ENCODE measurements at places on chromosomes 12 and 14. TPM values are rescaled to one million over a fixed set of nuclear protein-coding genes. Genes with fewer than 3 reads are reported as not detected.

Gene BRI3BP
- total RNA-seq = 5.4 TPM

Gene NFATC4
- 30.9 TPM for total RNA-seq

Gene AKAP6
- total RNA-seq = 111 TPM

Gene BEGAIN
- 1.7 TPM for total RNA-seq

Gene CPNE8
- total RNA-seq = 27.6 TPM

DNA sequence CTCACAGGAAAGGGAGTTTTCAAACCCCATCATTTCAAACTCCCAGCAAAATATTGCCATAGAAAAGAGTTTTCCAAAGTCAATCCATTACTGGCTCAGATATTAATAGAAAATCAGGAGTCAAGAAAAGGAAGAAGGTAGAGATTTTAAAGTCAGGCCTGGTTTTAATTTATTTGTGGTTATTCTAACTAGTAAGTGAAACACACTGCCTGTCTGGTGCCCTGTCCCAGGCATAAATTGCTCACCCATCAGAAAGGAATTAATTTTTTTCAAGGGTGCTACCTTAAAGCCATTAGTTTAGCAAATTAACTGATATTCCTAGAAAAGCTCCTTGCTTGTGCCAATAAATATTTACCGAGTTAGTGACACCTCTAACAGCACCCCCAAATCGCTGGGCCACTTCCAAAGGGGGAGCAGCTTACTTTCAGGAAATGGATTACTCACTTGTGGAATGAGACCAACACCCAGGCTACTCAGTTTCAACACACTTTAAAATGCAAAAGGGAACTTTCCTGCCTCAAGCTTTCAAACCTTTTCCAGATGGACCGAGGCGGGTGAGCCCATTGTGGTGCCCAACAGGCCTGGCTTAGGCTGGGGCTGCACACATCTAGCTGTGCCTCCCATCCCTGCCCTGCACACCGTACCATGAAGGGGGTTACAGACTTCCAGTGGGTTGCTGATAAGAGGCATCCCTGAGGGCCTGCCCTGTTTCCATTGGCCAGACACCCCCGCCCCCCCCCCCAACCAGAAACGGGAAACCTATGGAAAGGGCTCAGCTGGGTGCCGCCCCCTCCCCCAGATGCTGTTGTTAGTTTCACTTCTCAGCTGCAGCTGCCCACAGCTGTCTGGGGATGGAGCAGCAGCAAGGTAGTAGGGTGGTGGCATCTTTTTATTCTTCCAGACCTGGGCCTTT lies 117.2 kb downstream of the SAMD4A start:
- DNase-seq = peak; percentile 75

DNA sequence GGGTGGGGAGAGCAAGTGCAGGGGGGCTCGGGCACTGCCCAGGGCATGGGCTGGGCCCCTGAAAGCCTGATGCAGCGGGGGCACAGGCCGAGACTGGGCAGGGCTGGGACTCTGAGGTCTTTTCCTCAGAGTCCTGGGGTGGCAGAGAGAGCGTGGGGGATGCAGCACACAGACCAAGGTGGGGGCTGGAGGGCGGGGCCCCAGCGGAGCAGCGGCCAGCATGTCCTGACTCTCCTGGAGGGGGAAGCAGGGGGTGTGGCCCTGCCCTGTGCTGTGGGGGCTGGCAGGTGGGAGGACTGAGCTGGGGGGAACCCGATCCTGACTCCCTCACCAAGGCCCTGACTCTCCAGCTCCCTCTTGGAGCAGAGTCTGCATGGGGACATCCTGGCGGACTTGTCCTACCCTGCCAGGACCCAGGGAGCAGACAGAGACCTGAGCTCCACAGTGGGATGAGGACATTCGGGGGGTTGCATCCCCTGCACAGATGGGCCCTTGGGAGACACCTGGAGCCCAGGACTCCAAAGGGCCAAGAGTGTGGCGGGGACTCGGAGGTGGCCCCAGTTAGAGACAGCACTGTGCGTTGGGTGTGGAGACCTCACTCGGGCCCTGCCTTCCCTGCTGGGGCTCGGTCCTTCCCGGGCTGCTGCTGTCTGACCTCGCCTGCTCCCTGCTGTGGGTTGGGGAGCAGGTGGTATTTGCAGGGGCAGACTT lies 326.1 kb downstream of the TMEM121 start:
- peak; percentile 11 for DNase-seq

DNA sequence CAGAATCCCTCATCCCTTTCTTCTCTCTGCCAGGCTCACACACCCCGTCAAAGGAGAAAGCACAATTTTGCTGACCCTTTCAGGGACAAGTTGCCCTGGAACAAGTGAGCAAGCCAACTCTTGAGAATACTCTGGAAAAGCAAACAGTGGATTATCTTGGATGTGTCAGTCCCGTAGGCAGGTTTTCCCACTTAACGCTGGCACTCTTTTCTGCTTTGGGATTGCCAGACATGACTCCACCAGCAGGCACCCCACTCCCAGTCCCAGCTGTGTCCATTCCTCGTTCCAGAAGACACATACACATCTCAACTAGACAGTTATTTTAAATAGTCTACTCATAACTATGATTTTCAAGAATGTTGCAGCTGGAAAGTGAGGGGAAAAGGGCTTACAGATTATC lies 145.5 kb upstream of the CDKN3 start:
- no peak for DNase-seq

DNA sequence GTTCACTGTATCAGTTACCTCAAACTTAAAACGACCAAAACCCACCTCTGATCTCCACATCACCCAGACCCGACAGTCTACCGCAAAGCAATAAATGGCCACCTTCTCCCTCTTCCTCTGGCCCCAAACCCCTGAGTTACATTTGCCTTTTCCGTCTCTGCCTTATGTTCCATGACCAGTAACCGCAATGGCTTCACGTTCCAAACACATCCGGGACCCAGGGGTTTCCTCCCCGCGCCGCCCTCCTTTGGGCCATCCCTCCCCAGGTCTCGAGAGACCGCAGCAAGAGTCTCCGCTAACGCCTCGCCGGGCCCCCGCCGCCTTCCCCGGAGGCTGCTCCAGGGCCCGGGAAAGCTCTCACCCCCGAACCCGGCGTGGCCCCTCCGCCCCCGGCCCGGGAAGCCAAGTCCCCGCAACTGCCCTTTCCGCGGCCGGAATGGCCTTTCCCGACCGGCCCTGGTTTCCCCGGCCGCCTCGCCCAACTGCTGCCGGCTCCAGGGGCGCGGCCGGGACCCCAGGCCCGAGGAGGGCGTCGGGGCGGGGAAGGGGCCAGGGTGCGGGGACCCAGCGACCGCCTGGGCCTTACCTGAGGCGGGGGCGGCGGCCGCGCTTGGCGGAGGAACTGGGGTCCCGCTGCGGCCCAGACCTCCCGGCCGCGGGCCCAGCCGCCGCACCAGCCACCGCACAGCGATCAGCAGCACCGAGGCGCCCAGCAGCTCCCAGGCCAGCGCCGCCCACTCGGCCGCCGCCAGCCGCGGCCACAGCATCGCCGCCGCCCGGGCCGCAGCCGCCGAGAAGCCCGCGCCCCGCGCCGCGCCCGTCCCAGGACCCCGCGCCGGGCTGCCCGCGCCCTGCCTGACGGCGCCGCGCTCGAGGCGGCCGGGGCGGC lies at the start of gene ANKLE2:
Gene ANKLE2 (minus strand): TSS at position 801 of the 889 bp plus-strand sequence. CDS start 34 bp downstream, at position 767.
- DNase-seq = peak; percentile 51

DNA sequence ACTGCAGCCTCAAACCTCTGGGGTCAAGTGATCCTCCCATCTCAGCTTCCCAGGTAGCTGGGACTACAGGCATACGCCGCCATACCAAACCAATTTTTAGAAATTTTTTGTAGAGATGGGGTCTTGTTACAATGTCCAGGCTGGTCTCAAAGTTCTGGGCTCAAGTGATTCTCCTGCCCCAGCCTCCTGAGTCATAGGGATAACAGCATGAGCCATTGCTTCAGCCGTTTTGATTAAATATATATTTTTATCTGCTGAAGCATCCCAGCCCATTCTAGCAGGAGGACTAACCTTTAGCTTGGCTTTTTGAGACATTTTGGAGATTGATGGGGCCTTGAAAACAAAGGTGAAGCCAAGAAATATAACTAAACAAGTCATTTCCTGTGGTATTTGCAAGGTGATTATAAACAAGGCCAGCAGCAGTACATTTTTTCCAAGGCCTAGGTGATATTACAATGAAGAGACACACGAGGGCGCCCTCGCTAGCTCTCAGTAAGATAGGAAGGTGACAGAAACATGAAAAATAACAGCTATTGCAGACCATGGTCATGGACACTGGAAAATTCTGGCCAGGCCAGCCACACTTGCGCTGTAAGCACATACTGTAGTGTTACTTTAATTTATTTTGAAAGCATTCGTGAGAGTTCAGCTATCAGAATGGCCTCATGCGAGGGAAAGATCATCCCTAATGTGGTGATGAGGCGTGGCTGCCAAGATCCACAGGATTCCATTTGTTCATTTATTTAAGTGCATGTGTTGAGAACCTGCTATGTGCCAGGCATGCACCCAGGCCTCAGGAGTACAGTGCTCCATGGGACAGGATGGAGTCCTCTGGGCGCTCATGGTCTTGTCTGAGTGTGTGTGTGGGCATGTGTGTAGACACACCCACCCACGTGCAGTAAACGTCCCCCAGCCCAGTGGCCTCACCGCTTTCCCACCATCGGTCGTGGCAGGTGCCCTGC lies 63.5 kb downstream of the DGLUCY start:
- no peak for DNase-seq

DNA sequence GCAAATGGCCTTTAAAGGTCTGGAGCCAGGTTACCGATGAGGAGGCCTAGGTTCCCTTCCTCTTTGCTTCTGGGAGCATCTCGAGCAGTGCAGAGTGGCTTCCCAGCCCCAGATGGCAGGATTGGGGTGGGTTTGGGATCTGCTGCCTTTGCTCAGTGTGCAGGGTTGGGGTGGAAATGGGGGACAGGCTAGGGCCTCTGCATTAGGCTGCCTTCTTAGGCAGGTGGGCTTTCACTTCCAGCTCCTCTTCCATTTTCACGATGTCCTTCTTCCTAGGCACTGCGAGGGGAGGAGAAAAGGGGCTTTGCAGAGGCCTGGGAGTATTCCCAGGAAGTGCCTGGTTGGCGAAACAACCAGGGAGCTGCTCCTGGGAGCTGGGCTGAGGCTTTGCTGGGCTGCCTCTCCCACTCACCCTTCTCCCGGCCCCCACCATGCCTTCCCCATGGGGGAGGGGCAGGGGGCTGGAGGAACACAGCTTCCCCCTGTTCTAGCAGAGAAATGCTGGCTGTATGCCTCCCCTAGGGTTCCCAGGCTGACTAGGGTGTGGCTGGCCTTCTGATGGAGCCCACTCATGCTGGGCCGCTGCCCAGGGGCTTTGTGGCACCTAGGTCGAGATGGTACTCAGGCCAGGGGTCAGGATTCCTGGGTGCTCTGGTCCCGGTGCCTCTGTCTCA lies 2.4 kb downstream of the NR4A1 start:
- DNase-seq = peak; percentile 55

DNA sequence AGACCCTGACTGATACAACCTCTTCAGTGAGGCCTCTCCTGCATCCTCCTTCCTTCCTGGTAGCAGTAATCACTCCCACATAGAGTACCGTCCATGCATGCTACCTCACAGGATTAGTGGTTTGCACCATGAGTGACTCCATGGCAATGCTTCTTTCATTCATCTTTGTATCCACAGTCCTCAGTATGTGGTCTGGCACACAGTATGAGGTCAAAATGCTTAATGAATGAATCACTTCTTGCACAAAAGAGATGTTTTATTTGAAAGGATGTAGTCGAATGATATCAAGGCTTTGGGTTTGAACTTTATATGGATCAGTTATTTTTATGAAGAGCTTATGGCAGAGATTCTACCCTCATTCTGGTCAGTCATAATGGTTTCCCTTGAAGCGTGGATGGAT lies 42.2 kb downstream of the KCNA5 start:
- DNase-seq = no peak

DNA sequence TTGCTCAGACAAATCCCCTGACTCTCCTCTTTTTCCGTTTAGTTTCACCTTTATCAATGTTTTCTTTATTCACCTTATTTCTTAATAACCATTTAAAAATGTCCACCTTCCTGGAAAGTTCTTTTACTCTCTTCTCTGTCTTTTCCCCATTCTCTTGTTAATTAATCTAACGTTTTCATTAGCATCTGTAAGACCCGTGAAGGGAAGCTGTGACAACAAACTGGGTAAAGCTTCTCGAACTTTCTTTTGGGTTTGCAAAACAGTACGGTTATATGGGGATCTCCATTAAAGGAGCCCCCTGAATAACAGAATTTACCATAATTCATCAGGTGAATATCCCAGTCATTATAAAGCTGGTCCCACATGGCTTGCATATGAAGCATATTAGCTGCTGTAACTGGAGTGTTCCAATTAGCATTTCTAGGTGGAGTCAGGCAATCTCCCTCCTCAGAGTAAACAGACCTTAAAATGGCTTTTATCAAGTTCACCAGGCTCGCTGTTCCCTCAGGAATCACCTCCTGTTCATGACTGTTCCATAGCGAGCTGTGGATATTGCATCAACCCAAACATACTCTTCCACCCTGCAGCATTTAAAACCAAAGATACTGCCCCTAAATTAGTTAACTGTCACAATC lies 42.4 kb downstream of the TMEM30B start:
- no peak for DNase-seq

DNA sequence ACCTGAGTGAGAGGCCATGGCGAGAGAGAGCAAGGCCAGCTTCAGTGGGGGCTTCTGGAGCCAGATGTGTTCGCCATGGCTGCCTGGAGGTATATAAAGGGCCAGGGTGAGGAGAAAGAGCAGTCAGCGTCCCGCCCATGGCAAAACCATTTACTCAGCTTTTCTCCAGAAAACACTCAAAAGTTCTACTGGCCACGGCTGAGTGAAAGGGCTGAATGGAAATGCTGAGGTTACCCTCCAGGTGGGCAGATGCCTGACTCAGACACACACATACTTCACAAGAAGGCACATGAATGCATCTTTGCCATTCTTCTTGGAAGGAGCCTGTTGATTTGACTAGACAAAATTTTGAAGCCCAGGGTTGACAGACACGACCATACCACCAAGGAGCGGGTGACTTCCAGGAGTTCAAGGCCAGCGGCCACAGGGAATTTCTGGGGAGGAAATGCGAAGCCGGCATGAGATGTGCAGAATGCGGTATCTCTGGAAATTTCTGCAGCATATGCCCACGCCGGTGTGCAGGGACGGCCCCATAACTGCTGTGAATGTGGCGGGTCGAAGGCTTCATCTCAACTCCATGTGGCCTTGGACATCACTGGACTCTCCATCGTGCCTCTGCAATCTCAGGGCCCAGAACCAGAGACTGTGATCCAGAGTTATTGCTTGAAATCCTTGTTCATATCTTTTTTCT lies at the start of gene IL31:
Gene IL31 (minus strand): TSS at position 67 of the 691 bp plus-strand sequence. CDS start 49 bp downstream, at position 18.
- no peak for DNase-seq

DNA sequence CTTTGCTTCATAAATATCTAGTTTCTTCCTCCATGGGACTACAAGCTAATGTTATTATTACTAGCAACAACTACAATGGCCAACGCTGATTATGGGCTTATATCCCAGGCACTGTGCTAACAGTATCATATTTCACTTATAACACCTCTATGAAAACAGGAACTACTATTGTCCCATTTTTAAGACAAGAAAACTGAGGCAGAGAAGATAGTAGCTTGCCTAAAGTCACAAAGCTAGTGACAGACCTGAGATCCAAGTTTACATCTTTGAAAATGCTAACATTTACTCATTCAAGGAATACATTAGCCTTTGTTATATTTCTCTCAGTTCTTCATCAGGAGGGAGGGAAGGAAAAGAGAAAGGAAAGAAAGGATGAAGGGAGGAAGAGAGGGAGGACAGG lies 32.8 kb downstream of the GIT2 start:
- no peak for DNase-seq

Measured in left cardiac atrium (tissue), 4 donors.